Anterior cingulate cortex (tissue), 58 donors: ENCODE measurements at places on chromosomes 5 and 9.

GRCh38 chr9:91899219-91899563 lies 50.8 kb downstream of the ROR2 start:
- DNase-seq = no peak

DNA sequence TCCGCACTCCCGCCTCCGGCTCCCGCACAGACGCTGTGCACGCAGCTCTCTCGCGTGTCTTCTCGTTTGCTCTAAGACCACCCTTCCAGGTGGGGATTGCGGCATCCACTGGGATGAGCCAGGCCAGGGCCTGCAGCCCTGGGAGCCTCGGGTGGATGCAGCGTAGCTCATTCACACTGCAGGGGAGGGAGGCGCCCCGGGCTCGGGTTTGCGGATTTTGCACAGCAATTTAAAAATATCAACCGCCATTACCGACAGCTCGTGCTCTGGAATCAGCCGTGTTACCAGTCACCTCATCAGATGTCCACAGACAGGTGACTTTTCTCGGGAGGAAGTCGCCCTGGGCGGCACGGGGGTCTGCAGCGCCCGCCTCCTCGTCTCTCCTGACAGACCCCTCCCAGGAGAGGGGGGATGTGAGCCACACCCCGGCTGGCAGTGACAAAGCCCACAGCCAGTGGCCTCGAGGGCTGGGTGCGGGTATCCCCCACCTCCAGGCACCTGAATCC lies 20.8 kb upstream of the SLC6A3 start:
- no peak for DNase-seq

DNA sequence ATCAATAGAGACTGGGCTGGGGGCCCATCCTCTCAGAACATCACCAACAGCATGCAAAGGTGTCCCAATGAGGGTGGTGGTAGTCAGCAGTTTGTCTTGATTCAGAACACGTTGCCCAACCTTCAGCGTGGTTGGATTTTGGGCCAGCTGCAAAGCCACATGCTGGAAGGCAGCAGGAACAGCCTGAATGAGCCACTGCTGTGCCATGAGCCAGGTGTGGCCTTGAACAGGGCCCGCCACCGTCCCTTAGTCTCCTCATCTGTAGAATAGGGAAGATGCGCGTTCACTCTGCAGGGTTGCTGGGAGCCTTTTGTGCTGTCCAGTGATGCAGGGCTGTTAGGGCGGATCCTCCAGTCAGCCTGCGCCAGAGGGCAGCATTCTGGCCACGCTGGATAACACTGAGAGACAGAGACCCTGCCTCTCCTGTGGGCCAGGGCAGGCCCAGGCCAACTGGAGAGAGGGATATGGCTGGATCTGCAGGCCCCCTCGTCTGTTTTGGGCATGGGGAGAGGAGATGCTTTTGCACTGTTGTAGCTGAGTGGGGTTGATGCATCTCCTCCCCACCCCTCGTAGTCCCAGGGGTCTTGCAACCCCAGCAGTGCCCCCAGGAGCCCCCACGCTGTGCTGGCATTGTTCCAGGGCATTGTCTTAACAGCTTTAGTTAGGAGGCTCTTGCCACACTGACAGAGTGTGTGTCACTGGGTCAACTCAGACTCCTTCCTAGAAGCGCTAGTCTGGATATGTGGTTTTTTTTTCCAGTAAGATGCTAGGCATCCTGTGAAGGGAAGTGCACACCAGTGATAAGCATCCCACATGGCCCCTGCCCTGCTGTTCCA lies 42.1 kb downstream of the SLC46A2 start:
- no peak for DNase-seq

GRCh38 chr9:36717276-36717675 lies 144.6 kb downstream of the MELK start:
- DNase-seq = no peak

GRCh38 chr5:40191150-40191549 lies 488.6 kb upstream of the PTGER4 start:
- DNase-seq = no peak

- DNase-seq = no peak
Observed at GRCh38 chr5:179608131-179608581, 15.3 kb downstream of the HNRNPH1 start.

DNA sequence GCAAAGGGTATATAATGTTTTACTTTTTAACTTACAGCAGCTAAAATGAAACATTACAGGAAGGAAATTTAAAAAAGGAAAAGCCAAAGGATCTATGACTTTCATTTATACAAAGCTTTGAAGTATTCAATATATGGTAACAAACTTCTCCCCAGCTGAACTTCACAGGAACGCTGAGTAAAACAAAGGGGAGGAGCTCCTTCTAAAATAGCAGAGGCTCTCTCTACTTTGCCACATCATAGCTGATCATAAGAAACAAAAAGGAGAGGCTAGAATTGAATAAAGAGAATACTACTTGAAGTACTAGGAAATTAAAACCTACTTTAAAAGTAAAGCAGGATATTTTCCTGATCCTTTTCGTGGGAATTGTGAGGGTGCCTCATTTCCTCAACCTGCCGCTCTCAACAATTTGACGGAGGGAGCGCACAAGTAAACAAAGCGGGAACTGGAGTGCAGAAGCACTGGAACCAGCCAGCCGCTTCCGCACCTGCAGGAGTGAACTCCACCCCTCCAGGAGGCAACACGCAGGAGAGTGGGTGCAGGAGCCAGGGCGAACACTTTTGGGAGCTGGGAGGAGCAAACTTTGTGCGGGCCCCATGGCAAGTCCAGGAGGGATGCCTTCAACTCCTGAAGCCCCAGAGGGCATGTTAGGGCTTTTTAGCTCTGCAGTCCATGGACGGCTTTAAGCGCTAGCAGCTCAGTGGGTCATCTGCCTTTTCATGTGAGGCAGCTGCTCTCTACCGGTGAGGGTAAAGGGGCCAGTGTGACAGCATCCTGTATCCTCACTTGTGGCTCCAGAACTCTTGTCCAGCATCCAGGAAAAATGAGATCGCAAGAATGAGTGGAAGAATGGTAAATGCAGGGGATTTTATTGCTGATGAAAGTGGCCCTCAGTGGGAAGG lies 757.4 kb downstream of the PTPRD start:
- no peak for DNase-seq

DNA sequence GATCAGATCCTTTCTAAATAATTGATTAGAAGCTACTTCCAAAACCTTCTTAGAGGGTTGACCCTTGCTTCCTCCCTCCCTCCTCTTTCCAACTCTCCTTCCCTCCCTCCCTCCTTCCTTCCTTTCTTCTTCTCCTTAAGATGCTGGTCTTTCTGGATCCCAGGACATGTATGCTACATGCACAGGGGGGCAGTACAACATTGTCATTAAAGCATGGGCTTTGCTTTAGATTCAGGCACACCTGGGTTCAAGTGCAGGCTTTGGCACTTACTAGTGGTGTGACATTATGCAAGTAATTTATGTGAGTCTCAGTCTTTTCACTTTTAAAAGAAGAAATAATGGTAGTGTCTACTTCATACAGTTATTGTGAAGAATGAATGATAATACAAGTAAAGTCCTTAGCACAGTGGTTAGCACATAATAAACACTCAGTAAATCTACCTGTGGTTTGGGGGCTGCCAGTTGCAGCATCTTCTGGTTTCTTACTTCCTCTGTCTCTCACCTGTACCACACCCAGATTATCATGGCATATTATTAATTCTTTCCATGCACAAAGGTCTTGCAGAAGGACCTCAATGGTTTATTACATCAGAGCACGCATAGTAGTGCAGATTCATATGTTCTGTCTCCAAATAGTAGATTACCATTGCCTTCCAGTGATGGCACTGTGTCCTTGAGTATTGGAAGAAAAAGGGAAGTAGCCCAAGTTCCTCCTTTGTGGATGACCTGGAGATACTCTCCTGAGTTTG lies 154.1 kb downstream of the ARHGAP26 start:
- DNase-seq = no peak

DNA sequence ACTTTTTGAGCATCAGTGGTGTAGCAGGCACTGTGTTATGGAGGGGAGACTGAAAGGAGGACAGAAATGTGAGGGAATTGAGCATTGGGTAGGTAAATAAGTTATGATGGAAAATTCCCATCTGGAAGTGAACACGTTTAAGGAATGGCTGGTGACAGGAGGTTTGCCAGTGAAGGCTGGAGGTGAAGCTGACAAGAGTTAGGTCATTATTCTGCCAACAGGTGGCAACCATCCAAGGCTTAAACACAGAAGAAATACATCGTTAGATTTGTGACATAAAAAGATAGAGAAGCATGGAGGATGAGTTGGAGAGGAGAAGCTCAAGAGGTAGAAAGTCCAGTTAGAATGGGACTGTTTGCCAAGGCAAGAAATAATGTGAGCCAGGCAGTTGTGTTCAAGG lies 455.3 kb upstream of the SGCD start:
- DNase-seq = no peak

DNA sequence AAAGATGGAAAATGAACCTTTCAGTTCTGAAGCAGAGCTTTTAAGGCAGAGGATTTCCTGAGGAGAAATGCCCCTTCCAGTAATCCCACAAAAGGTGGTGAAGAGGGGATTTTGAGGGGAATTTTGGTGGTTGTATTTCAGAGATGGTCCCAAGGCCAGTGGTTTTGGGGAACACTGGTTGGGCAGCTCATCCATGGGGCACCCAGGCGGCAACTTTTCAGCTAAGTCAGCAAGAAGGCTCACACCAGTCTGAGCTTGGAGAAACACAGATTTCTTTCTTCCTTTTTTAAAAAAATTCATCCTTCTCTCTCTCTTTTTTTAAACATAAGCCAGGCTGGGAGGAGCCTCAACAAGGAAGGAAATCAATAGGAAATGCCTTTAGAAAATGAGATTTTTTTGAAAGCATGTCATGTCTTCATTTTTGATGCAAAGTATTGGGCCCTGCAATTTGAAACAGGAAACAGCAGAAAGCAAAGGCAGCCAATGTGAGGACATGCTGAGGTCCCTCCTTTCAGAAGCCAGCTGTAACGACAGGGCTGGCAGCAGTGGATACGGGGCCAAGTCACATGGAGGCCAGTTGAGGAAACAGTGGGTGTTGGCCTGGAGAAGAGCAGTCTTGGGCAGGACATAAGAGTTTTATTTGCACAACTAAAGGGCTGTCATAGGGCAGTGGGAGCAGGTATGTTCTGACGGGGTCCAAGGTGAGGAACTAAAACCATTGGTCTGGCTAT lies 155.3 kb upstream of the KLF4 start:
- peak; percentile 19 for DNase-seq

DNA sequence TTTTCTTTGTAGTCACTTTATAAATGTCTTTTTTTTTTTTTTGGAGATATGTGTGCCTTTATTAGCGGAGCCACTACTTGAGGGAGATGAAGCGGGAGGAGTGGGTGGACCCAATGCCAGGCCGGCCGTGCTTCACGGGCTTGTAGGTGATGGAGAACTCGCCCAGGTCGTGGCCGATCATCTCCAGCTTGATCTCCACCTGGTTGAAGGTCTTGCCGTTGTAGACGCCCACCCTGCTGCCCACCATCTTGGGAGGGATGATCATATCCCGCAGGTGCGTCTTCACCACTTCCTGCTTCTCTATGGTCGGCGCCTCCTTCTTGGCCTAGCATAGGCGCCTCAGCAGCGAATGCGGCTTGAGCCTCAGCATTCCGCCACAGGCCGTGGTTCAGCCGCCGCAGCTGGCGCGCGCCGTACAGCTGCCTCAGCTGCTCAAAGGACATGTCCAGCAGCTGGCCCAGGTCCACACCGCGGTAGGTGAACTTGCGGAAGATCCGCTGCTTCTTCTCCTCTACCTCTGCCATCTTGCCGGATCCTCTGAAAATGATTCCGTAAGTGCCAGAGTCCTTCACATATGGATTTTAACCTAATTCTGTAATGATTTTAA lies 1095.6 kb downstream of the MAT2B start:
- DNase-seq = no peak

- DNase-seq = no peak
Observed at GRCh38 chr5:180464603-180464970, 29.6 kb upstream of the CNOT6 start.

DNA sequence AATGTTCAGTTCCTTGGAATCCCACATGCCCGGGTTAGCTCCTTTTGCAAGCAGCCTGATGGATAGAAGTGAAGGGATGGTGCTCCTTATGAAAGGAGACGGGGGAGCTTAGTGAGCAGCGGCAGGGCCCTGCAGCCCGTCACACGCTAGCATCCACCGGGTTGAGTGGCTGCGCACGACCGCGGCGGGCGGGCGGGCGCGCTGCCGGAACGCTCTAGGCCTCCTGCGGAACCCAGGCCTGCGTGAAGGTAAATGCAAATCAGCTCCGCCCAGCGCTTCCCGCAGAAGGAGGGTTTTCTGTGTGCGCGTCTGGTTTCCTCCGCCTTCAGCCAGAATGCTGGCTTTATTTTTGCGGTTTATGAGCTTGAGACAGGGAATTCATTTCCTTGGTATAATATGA lies 19.8 kb downstream of the IL12B start:
- no peak for DNase-seq

- no peak for DNase-seq
Observed at GRCh38 chr9:35753466-35753865, 610 bp downstream of the MSMP start.

DNA sequence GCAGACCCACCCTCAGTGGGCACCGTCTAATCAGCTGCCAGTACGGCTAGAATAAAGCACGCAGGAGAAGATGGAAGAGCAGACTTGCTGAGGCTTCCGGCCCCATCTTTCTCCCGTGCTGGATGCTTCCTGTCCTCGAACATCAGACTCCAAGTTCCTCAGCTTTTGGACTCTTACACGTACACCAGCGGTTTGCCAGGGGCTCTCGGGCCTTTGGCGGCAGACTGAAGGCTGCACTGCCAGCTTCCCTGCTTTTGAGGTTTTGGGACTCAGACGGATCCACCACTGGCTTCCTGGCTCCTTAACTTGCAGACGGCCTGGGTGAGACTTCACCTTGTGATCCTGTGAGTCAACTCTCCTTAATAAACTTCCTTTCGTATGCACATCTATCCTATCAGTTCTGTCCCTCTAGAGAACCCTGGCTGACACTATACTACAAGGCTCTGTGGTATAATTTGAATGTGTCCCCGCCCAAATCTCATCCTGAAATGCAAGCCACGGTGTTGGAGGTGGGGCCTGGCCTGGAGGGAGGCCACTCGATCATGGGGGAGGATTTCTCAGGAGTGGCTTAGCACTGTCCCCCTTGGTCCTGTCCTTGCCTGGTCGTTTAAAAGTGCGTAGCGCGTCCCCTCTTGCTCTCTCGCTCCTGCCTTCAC lies 31.1 kb upstream of the NRARP start:
- DNase-seq = no peak

GRCh38 chr5:40717281-40717680 lies 37.6 kb downstream of the PTGER4 start:
- no peak for DNase-seq

- no peak for DNase-seq
Observed at GRCh38 chr5:147482706-147483180, 27.1 kb downstream of the DPYSL3 start.

GRCh38 chr9:68844157-68844556 lies 139.1 kb downstream of the PIP5K1B start:
- DNase-seq = no peak

- no peak for DNase-seq
Observed at GRCh38 chr9:20028849-20029231, 240.0 kb upstream of the SLC24A2 start.

- peak; percentile 83 for DNase-seq
Observed at GRCh38 chr5:177447611-177448243, 1.1 kb downstream of the PRR7 start.

GRCh38 chr5:31962351-31962751 lies 211.8 kb downstream of the GOLPH3 start:
- no peak for DNase-seq

- no peak for DNase-seq
Observed at GRCh38 chr5:112880219-112880964, 19.3 kb downstream of the SRP19 start.
